ENCODE measurements at places on chromosomes 6 and 20.

DNA sequence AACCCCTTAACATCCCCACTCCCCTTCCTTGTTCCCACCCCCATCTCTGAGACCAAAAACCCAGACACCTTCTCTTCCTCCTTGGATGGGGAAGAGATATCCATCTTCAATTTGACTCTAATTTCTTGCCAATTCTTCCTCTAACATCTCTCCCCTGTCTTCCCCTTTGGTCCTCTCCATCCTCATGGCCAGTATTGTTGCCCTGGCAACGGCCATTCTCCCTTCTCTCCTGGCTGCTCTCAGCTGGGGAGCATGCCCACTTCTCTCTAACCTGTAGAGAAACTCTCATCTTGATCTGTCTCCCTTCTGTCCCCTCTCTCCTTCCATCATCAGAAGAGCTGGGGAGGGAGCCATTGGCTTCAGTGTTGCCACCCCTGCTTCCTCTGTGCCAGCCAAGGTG lies 86.7 kb downstream of the SRC start:
- DNase-seq: no peak

- no peak for DNase-seq
Measured at GRCh38 chr6:134937426-134937825, 12.5 kb downstream of the ALDH8A1 start.

GRCh38 chr6:71114986-71115385 lies 158.1 kb upstream of the B3GAT2 start:
- DNase-seq: no peak

GRCh38 chr6:121105461-121105860 lies 228.8 kb downstream of the TBC1D32 start:
- no peak for DNase-seq

GRCh38 chr20:9989066-9989724 lies 45.6 kb upstream of the ANKEF1 start:
- DNase-seq: no peak

DNA sequence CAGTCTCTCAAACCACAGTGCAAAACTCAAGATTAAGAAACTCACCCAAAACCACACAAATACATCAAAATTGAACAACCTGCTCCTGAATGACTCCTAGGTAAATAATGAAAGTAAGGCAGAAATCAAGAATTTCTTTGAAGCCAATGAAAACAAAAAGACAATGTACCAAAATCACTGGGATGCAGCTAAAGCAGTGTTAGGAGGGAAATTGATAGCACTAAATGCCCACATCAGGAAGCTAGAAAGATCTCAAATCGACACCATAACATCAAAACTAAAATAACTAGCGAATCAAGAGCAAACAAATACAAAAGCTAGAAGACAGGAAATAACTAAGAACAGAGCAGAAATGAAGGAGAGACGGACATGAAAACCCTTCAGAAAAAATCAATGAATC lies 70.5 kb downstream of the TBC1D32 start:
- DNase-seq: no peak

- no peak for DNase-seq
Measured at GRCh38 chr6:127951172-127951917, 50.5 kb upstream of the THEMIS start.

DNA sequence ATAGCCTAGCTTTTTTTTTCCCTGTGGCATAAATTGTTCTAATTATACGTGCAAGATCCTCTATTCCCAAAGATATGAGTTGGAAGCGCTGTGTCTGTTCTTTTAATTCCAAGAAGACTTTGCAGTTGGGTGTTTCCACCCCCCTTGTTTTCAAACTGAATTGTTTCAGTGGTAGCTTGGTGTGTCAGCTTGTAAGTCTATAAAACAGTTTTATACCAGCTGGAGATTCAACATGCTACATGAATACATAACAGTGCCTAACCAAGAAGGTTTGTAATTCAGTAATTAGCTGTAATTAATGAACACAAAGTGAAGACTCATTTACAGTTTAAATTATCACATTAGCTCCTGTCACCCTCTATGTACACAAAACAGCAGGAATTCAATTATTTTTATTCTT lies 154.0 kb downstream of the ZNF217 start:
- DNase-seq: no peak

DNA sequence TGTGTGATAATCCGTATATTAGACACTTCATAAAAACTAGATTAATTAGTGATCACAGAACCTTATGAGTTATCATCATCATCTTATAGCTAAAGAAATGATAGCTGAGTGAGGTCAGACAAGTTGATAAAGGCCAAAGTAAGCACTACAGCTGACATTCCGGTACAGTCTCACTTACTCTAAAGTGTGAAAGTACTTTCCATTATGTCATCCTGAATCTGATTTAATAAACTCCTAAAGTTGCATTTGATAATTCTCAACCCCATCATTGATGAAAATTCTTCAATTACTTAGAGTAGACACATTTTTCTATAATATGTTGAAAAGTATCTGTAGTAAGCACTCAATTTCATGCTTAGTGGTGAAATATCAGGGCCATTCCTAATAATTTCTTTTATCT lies 385.2 kb upstream of the CHD6 start:
- DNase-seq: no peak

GRCh38 chr20:14344746-14345145 lies 7.3 kb upstream of the FLRT3 start:
- DNase-seq: peak; percentile 42

Data from HuH-7 (cell line).